PC-9 (cell line): ENCODE measurements at places on chromosomes 16 and 17. TPM values are rescaled to one million over a fixed set of nuclear protein-coding genes. Genes with fewer than 3 reads are reported as not detected.

- H3K36me3 ChIP-seq: no peaks in the 10 kb centered on the region
- no peak overlapping the region for H3K4me3 ChIP-seq
- H3K27ac ChIP-seq: no peak overlapping the region
- H3K4me1 ChIP-seq: no peaks in the 10 kb centered on the region
- no peak for DNase-seq
These were observed 15.8 kb downstream of the COPRS start for GRCh38 chr17:31843070-31843745.

DNA sequence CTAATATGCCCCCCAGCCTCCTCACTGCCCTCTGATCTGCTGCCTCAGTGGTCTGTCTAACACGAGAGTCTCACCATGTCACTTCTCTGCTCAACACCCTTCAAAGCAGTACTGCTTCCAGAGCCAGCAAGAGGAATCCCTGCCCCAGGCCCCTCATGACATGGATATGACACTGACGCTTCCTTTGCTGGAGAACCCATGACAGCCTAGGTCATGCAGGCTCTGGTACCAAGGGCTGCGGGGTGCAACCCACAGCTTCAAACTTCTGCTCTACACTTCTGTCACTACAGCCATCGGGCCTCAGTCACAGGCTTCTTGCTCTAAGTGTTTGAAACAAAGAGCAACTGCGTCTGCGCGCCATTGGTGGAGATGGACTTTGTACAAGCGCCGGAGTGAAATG is 32.6 kb upstream of the DLX4 start:
- peaks cover 10% of the 10 kb centered on the region for H3K4me1 ChIP-seq
- DNase-seq: no peak
- no peak overlapping the region for H3K4me3 ChIP-seq
- peaks cover 3% of the 10 kb centered on the region; the same call in 1 of the 2 replicates for H3K27me3 ChIP-seq
- H3K27ac ChIP-seq: no peak overlapping the region

Gene RNF222
- total RNA-seq: 0.45 and 0.79 TPM in 2 replicates

DNA sequence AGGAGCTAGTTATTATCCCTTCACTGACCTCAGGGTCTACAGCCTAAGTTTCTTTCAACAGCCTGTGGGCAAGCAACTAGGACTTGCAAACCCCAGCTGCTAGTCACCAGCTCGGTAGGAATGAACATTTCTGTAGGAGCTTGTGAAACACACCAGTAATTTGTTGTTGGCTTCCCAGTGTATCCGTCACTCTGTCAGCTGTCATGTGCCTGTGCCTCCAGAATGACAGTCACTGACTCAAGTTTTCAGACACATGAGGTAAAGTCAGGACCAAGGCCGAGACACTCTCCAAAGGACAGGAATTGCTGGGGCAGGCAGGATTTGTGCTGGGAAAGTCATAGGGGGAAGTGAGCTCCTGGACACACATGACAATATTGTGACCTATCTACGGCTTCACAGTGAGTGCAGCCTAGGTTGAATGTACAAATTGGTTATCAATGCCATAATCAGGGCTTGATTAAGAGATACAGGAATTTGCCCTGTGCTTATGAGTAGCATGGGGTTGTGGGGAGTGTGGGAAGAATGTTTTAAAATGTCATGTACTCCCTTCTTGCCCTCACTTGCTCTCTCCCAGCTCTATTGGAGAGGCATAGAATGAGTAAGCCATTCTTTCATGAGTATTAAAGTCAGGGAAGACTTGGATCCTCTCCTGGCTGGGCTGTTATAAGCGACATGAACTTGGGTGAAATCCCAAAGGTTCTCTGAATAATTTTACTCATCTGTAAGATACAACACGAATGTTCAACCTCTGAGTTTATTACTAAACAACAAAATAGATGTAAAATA is 391.4 kb downstream of the UTP18 start:
- H3K4me3 ChIP-seq: no peak overlapping the region
- no peaks in the 10 kb centered on the region for H3K36me3 ChIP-seq
- H3K27me3 ChIP-seq: peaks cover 24% of the 10 kb centered on the region
- H3K4me1 ChIP-seq: no peaks in the 10 kb centered on the region
- no peak overlapping the region for H3K27ac ChIP-seq

DNA sequence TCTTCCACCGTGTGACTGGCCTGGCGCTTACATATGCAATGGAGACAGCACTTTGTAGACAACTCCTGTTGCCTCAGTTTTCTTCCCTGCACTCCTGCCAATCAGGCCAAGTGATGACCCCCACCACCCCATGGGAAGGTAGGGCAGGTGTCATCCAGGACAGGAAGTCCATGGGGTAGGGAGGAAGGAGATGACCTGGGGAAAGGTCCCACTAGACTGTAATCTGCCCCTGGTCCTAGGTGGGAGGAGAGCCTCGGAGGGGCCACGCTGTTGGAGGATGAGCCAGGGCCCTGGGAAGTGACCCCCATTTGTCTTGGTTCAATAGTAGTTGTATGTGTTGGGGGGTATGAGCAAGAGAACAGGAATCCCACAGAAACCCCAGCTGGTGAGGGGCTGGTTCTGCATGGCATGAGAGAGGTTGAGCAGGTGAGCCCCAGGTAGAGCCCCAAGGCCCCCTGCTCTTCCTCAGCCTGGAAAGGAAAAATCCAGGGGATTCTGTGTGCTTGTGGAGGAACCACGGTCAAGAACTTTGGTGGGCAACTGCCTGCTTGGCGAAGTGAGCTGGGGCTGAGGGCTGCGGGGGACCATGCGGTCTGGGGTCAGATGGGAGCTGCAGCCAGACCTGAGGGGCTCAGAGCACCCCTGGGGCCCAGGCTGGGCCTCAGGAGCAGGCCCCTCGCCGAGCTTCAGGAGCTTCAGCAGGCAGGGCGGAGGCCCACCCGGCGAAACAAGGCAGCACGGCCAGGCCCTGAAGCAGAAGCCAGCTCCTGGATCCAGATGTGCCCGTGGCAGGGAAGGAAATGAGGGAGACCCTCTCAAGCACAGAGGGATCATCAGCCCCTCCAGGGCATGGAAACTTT is 50.7 kb downstream of the NT5M start:
- no peaks in the 10 kb centered on the region for H3K4me1 ChIP-seq
- H3K27me3 ChIP-seq: no peaks in the 10 kb centered on the region
- no peak for DNase-seq
- H3K27ac ChIP-seq: no peak overlapping the region
- H3K36me3 ChIP-seq: no peaks in the 10 kb centered on the region

Gene ETV4
- 61.9 and 84.2 TPM in 2 replicates for total RNA-seq

- H3K27ac ChIP-seq: no peak overlapping the region
- peaks cover 19% of the 10 kb centered on the region for H3K4me1 ChIP-seq
- H3K36me3 ChIP-seq: no peaks in the 10 kb centered on the region
- peaks cover 6% of the 10 kb centered on the region; the same call in 1 of the 2 replicates for H3K27me3 ChIP-seq
- H3K4me3 ChIP-seq: no peak overlapping the region
- DNase-seq: no peak
These were observed 2.9 kb downstream of the GNAO1 start for GRCh38 chr16:56193951-56194726.

GRCh38 chr16:24611310-24611709 is 71.9 kb downstream of the RBBP6 start:
- 0 out of 2 replicates have a peak, but pooled peaks cover 5% of the 10 kb centered on the region for H3K27me3 ChIP-seq
- no peaks in the 10 kb centered on the region for H3K36me3 ChIP-seq
- H3K4me3 ChIP-seq: no peak overlapping the region
- DNase-seq: no peak
- H3K4me1 ChIP-seq: no peaks in the 10 kb centered on the region

Gene PRSS53
- total RNA-seq: 7.7 and 9.2 TPM in 2 replicates

DNA sequence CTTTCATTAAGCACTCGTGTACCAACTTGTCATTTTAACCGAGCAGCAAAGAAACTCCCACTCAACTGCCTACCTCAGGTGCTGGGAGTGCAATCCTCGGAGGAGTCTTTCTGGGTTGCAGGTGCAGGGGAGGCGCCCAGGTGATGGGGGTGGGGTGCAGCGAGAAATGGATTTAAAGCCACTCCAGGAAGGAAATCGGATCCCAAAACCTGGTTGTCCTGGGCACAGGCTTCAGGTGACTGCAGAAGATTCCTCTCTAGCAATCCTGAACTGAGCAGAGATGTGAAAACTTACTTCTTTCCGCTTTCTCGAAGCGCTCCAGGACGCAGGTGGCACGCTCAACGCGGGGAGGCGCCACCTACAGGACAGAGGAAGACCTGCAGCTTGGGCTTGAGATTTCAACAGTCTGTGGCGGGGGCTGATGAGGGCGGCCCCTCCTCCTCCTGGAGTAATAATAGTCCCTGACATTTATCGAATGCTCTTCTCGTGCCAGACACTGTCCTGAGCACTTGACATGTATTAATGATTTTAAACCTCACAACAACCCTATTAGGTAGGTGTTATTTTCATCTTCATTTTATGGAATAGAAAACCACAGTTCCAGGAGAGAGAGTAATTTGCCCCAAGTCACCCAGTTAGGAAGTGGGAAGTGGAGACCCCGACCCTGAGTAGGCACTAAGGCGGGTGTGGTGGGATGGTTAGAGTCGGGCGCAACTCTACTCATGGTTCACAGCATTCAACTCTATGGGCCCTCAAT is 27.2 kb upstream of the SKAP1 start:
- no peaks in the 10 kb centered on the region for H3K27me3 ChIP-seq
- peak; percentile 51 for DNase-seq
- no peaks in the 10 kb centered on the region for H3K36me3 ChIP-seq

Gene ABR
- 76.0 and 84.4 TPM in 2 replicates for total RNA-seq

- H3K27ac ChIP-seq: no peak overlapping the region
- no peak for DNase-seq
- H3K4me1 ChIP-seq: no peaks in the 10 kb centered on the region
- no peak overlapping the region for H3K4me3 ChIP-seq
- H3K27me3 ChIP-seq: peaks cover 89% of the 10 kb centered on the region
- no peaks in the 10 kb centered on the region for H3K36me3 ChIP-seq
These were observed 104.3 kb upstream of the FOXF1 start for GRCh38 chr16:86406056-86406455.

DNA sequence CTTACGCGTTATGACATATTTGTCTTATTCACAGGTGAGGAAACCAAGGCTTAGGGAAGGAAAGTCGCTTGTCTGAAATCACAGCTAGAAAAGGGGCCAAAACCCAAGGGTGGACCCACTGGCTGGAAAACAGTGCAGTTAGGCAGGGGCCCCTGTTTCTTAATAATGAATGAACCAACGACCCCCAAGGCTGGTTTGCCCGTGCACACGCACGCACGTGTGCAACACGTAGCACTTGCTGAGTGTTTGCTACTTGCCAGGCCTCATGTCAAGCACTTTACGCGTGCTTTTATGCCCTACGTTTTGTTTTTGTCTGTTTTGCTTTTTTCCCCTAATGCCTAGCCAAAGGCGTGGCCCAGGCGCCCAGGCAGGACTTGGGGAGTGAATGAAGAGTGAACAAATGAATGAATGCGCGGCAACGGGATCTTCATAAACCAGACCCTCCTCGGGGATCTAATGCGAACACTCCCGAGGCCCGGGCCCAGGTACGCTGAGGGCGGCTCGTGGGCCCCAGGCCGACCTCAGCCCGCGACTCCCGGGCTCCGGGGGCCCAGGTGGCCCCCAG is 571 bp upstream of the USP10 start:
- H3K27me3 ChIP-seq: no peaks in the 10 kb centered on the region
- no peaks in the 10 kb centered on the region for H3K36me3 ChIP-seq
- no peak overlapping the region for H3K27ac ChIP-seq
- no peak for DNase-seq
- H3K4me1 ChIP-seq: peaks cover 29% of the 10 kb centered on the region
- peak overlapping the region; percentile 93 for H3K4me3 ChIP-seq

DNA sequence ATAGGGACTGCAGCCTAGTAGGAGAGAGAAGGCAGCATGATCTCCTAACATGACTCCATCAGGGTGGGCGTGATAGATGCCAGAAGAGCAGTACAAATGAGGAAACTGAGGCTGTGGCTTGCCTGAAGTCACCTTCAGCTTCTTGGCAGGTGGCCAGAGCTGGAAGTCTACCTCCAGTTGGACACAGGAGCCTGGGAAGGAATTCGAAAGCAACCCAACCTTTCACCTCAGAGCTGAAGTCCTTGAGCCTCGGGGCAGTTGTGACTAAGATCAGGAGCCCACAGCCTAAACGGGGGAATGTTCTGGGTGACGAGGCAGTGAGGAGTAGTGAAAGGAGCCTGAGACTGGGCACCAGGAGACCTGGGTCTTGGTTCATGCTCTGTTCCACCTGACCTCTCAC is 9.4 kb upstream of the SLC52A1 start:
- H3K36me3 ChIP-seq: no peaks in the 10 kb centered on the region
- peak; percentile 31 for DNase-seq
- peaks cover 13% of the 10 kb centered on the region for H3K4me1 ChIP-seq
- H3K27me3 ChIP-seq: no peaks in the 10 kb centered on the region

Gene KRT36
- not detected in 2 replicates for total RNA-seq

Gene GAST
- total RNA-seq: 0.87 TPM in 1 of 2 replicates, not detected in the other

DNA sequence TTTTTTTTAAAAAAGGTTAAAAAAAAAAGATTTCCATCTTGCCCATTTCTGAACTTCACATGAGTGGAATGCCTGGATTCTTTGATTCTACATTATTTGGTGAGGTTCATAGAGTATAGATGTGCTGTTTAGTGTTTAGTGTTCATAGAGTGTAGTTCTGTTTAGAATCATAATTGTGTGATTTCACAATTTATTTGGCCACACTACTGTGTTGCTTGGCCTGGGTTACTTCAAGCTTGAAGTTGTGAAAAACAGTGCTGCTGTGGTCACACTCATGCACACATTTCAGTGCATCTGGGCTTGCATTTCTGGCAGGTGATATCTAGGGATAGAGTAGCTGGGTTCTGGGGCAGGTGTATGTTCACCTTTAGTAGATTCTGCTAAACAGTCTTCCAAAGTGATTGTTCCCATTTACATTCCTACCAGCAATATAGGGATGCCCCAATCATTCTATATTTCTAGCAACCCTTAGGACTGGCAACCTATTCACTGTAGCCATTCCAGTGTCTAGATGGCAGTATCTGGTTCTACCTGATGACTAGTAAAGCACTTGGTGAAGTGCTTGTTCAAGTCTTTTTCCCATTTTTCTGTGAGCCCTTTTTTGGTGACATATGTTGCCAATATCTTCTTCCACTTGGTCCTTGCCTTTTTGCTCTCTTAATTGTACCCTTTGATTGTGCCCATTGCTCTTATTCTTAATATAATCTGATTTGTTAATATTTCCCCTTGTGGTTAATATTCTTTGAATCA is 50.6 kb upstream of the RBFOX3 start:
- H3K36me3 ChIP-seq: no peaks in the 10 kb centered on the region
- H3K4me1 ChIP-seq: peaks cover 6% of the 10 kb centered on the region
- no peak overlapping the region for H3K4me3 ChIP-seq
- DNase-seq: no peak
- no peak overlapping the region for H3K27ac ChIP-seq
- peaks cover 53% of the 10 kb centered on the region for H3K27me3 ChIP-seq

Gene CD300H
- not detected in 2 replicates for total RNA-seq

- DNase-seq: no peak
- H3K27ac ChIP-seq: no peak overlapping the region
- H3K4me1 ChIP-seq: no peaks in the 10 kb centered on the region
These were observed 86.4 kb upstream of the METRNL start for GRCh38 chr17:82993005-82993404.

- H3K27me3 ChIP-seq: peaks cover 77% of the 10 kb centered on the region
- no peak overlapping the region for H3K27ac ChIP-seq
- H3K4me1 ChIP-seq: no peaks in the 10 kb centered on the region
- no peak overlapping the region for H3K4me3 ChIP-seq
- no peak for DNase-seq
These were observed 35.4 kb downstream of the WSCD1 start for GRCh38 chr17:6105649-6106007.
